NCI-H510A treated with DMSO at 0.1 percent for 48 hours (cell line): ENCODE measurements at places on chromosomes 1 and 21.

GRCh38 chr1:215523906-215524305 is 43.2 kb upstream of the KCTD3 start:
- no peak for DNase-seq

- DNase-seq = no peak
Measured at GRCh38 chr1:12636098-12636950, 7.6 kb upstream of the AADACL4 start.

- no peak for DNase-seq
Measured at GRCh38 chr1:77987919-77988318, 9.0 kb upstream of the FUBP1 start.

DNA sequence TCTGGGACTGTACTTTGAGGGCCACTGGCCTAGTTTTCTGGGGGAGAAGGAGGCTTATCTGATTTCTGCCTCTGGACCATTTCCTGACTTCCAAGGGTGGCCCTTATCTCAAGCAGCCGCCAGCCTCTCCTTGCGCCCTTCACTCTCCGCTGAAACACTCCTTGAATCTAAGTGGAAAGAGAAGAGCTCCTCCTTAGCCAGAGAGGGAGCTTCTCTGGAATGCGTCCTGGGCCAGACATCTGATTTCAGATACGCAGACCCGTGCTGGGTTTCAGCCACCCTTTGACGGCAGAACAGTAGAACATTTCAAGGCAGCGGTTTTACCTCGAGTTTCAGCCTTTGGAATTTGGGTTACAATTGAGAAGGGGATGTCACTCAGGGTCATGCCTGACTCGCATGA is 308.0 kb downstream of the CAMTA1 start:
- no peak for DNase-seq

- no peak for DNase-seq
Measured at GRCh38 chr1:167629681-167630567, at the start of gene RCSD1. Gene RCSD1 (plus strand): TSS chr1:167630232. CDS start chr1:167630424, 192 bp downstream.

GRCh38 chr1:82177192-82177591 is 376.5 kb downstream of the ADGRL2 start:
- DNase-seq = no peak

GRCh38 chr1:201506092-201506491 is 831 bp downstream of the CSRP1 start:
- DNase-seq = no peak
